ENCODE measurements at places on chromosomes 11 and 22.

- no peaks in the 10 kb centered on the region for H3K36me3 ChIP-seq
- H3K4me1 ChIP-seq = peaks cover 19% of the 10 kb centered on the region
- DNase-seq = no peak
Observed at GRCh38 chr22:38104084-38104483, 6.4 kb downstream of the BAIAP2L2 start.

DNA sequence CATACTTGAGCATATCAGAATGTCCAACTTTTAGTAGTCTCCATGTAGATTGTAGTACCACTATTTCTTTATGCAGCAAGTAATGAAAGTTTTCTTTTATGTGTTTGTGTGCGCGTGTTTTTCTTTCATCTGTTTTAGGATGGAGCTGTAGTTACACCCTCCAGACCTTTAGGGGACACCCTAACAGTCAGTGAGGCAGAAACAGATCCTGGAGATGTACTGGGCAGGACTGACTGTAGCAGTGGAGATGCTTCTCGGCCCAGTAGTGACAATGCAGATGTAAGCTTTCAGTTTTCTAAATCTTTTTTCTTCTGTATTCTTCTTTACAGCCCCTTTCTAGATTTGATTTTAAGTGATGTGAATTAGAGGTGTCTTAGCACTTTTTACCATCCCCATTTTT, 79.9 kb upstream of the GRIK4 start:
- DNase-seq = peak; percentile 9
- no peaks in the 10 kb centered on the region for H3K27me3 ChIP-seq
- peaks cover 7% of the 10 kb centered on the region for H3K36me3 ChIP-seq
- no peaks in the 10 kb centered on the region for H3K4me1 ChIP-seq

DNA sequence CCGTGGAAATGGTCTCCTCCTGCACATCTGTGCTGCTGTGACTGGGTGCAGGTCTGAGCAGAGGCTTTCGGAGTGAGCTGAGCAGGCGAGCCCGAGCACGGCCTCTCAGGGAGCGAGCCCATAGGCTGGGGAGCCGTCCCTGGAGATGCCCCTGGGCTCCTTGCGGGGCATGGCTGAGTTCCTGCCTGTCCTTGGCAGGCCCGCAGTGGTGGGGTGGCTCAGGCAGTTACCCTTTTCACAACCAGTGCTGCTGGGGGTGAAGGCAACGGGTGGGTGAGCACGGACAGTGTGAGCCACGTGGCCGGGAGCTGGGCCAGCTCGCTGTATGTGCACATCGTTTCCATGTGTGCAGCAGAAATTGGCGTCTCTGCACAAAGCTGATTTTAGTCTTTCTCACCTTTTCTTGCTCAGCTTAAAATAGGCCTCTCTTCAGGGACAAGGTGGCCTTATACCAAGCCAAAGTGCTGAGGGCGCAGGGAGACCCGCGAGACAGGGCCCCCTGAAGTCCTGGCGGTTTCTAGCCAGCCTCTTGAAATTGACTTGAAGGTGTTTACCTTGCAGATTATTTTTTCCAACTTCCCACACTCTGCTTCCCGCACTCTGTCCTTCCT, at the start of gene TP53AIP1:
TP53AIP1 (minus strand) TSS at position 55 of the 611 bp plus-strand sequence. CDS start 5,053 bp downstream, outside the sequence.
- H3K27ac ChIP-seq = peak within 1 kb of the TSS; percentile 20
- peak; percentile 67 for DNase-seq
- H3K4me3 ChIP-seq = peak within 1 kb of the TSS; percentile 2
- peaks cover 26% of the 10 kb centered on the region for H3K4me1 ChIP-seq

GRCh38 chr11:76588455-76589325, 81.9 kb downstream of the LRRC32 start:
- peaks cover 19% of the 10 kb centered on the region for H3K4me1 ChIP-seq
- H3K27ac ChIP-seq = peak overlapping the region; percentile 90
- no peaks in the 10 kb centered on the region for H3K36me3 ChIP-seq
- no peaks in the 10 kb centered on the region for H3K27me3 ChIP-seq

- H3K4me3 ChIP-seq = no peak overlapping the region
- H3K4me1 ChIP-seq = no peaks in the 10 kb centered on the region
- DNase-seq = no peak
- no peak overlapping the region for H3K27ac ChIP-seq
- H3K27me3 ChIP-seq = peaks cover 46% of the 10 kb centered on the region
Observed at GRCh38 chr11:115630214-115630613, 126.0 kb upstream of the CADM1 start.
